A549 (cell line): ENCODE measurements at places on chromosomes 12 and 14.

DNA sequence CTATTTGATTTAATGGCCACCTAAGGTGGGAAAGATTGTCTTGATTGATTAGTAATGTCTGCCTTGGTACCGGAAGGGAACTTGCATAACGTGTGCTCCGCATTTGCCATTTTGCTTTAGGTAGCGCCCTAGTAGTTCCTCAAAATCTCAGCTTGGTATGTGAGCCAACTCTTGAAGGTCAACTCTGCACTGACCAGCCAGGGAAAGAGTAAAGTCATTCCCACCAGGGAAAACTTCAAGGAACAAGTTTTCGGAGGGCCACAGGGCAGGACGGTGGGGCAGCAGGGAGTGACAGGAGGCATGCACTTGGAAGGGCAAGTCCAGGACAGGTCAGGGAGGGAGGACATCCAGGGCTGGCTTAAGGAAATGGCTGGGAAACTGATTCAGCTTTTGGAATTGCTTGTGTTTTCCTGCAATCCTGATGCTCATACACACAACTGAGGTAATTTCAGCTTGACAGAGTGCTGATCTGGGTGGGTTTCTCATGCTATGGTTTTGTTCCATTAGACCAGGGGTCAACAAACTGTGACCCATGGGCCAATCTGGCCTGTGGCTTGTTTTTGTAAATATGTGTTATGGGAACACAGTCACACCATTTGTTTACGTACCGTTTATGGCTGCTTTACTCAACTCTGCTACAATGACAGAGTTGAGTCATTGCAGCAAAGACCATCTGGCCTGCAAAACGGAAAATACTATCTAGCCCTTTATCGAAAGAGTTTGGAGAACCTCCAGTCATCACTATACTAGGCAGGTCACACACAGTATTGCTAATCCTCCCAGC, 184.5 kb downstream of the RBM19 start:
- DNase-seq = no peak

DNA sequence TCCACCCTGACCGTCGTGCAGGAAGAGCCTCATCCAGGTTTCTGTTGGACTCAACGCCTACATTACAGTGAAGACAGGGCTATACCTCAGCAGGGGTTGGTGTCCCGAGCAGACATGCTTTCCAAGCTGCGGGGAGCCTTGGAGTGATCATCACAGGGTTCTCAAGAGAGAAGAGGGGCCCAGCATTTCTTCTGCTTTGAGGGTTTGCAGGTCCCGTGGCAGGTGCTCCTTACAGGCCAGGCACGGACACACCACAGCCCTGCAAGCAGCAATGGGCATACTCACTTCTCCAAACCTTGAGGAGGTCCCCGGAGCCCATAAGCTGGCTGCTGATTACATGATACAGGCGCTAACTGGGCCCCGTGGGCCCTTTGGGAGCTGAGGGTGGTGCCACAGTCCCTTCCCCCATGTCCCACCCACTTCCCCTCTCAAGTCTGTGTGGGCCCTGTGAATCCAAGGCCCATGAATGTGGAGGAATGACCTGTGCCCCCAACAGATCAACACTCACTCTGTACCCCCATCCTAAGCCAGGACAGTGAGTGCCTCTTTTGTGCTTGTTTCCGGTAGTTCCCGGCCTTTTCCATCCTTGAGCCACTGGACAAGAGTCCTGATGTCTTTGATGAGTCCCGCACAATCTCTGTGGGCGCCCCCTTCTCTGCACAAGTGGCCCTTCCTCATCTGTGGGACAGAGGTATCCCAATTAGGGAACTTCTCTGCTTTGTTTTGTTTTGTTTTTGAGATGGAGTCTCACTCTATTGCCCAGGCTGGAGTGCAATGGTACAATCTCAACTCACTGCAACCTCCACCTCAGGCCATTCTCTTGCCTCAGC, 1.1 kb downstream of the AQP2 start:
- DNase-seq = no peak

- no peak for DNase-seq
These were observed 12.2 kb downstream of the PRORP start for GRCh38 chr14:35134329-35135123.

DNA sequence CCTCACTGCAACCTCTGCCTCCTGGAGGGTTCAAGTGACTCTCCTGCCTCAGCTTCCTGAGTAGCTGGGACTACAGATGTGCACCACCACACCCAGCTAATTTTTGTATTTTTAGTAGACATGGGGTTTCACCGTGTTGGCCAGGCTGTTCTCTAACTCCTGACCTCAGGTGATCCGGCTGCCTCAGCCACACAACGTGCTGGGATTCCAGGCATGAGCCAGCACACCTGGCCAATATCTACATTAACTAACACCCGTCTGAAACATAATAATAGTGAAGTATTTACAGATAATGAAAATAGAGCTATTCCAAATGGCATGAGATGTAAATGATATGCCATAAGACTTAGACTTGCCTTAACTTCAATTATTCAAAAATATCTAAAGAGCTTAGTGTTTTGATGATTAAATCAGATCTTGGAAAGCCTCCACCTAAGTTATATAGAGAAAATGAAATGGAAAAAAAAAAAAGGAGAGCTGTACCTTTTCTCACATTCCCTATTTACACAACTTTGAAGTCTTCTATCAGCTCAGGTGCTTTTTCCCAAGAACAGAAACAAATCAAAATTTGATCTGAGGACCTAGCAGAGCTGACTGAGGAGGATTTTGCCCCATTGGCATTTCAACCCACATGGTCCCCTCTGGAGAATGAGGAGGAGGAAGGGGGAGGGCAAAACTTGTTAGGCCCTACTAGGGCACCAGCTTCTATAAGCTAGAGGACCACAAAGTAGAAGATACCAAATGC, 309.2 kb downstream of the PRKD1 start:
- DNase-seq = no peak

- no peak for DNase-seq
These were observed 6.7 kb upstream of the FITM1 start for GRCh38 chr14:24123424-24124417.

DNA sequence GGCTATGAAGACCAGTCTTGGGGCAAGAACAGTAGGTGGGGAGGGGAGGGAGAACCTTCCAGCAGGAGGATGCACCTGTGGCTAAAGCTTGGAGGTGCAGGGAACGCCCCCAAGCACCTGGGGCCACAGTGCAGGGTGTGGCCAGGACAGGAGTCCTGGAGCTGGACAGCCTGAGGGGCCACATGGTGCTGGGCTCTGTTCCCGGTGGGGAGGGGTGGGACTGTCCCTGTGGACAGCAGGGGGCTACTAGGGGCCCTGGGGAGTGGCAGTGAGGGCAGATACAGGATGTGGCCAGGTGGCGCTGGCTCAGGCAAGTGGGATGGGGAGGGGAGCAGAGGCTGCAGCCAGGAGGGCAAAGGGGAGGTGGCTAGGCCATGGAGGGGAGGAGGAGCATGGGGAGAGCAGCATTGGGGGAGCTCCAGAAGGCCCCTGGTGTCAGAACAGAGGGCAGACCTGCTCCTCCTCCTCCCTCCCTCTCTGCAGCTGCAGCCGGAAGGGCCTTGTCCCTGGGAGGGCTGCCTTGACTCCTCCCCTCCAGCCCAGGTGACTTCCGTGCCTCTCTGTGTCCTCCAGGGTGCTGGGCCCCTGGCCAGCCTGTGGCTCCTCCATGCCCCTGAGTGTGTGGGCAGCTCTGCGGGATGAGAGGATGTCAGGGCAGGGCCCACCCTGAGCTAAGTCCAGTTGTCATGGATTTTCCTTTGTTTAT, 68.4 kb upstream of the DLK1 start:
- DNase-seq = no peak
